GM04503 (cell line): ENCODE measurements at places on chromosomes 5 and 9.

DNA sequence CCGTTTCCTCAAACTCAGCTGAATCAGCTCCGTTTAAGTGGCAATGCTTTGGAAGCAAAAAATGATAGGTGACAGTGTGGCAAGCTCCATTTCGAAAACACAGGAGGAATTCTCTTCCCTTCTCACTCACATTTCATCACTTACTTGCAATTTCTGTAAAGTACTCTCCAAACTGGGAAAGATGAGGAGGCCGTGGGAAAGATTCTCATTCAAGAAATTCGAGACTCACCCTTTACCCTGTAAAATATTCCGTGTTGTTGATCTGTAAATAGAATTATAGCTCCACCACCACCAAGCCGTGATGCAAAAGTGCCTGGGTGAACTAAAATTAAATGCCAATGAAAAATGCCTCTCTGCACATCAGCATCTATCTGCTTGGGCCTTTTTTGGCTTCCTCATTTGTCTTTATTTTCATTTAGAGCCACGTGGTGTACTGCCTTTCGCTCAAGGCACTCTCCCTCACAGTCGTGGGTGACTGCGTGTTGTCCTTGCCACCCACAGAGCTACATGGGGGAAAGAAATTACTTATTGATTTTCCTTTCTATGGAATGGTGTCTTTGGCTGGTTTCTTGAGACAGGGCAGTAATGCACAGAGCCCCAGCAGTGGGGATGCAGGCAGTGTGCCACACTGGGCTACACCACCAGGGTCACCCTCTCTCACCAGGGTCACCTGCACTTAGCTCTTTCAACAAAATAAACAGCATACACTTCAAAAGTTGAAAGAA, 289.3 kb upstream of the TAS2R1 start:
- no peak for DNase-seq

- no peak for DNase-seq
These were observed 20.6 kb downstream of the MEGF9 start for GRCh38 chr9:120693700-120694008.

GRCh38 chr5:180296771-180297170, 4.9 kb upstream of the MAPK9 start:
- DNase-seq: no peak

GRCh38 chr5:144328494-144328893, 157.8 kb downstream of the KCTD16 start:
- DNase-seq: no peak

DNA sequence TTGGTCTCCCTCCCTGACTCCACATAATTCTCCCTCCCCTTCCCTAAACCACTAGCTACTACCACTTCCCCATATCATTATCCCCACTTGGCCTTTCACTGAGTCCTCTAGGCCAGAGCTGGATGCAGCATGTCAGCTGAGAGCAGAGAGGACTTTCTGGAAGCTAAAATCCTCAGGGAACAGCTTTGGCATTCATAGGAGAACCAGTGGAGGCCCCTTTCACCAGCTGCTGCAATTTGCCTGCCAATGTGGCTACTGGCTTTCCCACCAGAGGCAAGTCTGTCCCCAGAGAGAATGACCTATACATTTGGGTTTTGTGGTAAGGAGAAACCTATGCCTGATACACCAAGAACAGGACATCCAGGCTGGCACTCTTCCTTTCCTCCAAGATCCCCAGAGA, 14.4 kb downstream of the FAM219A start:
- DNase-seq: no peak

GRCh38 chr5:116502616-116503015, 72.0 kb downstream of the SEMA6A start:
- DNase-seq: no peak

- DNase-seq: no peak
These were observed 15.6 kb upstream of the EPB41L4A start for GRCh38 chr5:112434641-112435040.

GRCh38 chr9:75914883-75915452, 24.5 kb downstream of the PCSK5 start:
- DNase-seq: no peak
